ENCODE measurements at places on chromosomes 7 and 10.
A peak's percentile ranks its signal among the peaks of the same experiment; 100 is the strongest.

- no peak for DNase-seq
Observed at GRCh38 chr10:130359711-130360110, 223.5 kb downstream of the GLRX3 start.

GRCh38 chr7:151423226-151423625 lies 13.4 kb upstream of the WDR86 start:
- no peak for DNase-seq

DNA sequence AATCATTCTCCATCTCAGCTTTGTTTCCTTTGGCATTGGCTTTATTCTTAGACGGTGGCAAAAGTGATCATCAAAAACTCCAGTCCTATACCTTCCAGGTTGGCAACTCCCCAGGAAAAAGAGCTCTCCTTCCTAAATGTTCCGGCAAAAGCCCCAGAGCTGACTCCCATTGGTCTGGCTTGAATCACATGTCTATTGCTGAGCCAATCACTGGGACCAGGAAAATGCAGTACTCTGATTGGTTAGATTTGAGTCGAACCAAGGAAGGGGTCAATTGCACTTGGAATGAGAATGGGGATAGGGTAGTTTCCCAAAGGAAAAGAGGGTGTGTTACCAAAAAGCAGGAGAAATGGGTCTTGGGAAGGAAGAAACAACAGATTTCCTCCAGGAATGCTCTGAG lies 22.3 kb downstream of the LEP start:
- DNase-seq = no peak

DNA sequence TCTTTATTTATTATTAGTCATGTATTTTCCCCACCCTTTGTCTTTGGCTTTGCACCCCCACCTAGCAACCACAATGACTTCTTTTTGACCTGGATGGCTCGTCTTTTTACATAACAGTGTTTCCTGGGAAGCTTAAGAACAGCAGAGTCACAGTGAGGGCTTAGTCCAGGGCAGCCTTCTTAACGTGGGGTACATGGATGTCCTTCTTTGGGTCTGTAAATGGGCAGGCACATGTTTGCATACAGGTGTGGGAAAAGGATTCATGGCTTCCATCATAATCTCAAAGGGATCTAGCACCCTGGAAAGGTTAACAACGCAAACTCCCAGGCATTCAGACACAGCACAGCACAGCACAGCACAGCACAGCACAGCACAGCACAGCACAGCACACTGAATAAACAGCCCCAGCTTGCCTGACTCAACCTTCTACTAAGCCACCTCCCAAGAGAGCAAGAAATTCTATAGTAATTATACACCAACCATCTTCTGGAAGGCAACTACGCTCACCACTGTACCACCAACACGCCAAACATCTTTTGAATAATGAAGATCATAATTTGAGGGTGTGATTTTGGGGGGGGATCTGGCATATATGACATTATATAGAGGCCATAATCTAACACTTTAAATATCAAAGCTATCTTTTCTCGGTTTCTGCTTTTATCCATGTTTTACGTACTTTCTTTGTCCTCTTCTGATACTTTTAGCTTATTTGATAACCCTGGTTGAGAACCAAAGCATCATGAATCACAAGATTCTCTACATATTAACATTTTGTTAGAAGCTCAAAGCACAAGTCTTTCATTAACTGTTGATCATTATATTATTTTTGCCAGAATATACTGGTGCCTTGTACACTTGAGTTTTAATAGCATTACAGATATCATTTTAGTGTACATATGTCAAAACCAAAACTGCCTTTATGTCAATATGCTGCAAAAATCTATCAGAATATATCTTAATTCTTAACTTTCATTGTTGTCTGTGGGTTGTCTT lies 177.2 kb upstream of the KLF14 start:
- DNase-seq = no peak

GRCh38 chr10:8069627-8070026 lies 15.1 kb downstream of the GATA3 start:
- DNase-seq = no peak

GRCh38 chr10:132958883-132959558 lies 16.7 kb upstream of the CFAP46 start:
- no peak for DNase-seq

- DNase-seq = peak; percentile 72
Observed at GRCh38 chr7:27192546-27193334, 7.2 kb downstream of the HOXA13 start.
